HEK293T (cell line): ENCODE measurements at places on chromosomes 2 and 18.

- no peak for DNase-seq
Measured at GRCh38 chr2:43175020-43175441, 51.4 kb downstream of the ZFP36L2 start.

- DNase-seq: no peak
Measured at GRCh38 chr2:181563101-181563692, 93.7 kb downstream of the CERKL start.

- peak; percentile 80 for DNase-seq
Measured at GRCh38 chr2:17518212-17519154, at the start of gene RAD51AP2. Gene RAD51AP2, minus strand, starts transcription at chr2:17518440. Its CDS starts 25 bp downstream, at chr2:17518415.

DNA sequence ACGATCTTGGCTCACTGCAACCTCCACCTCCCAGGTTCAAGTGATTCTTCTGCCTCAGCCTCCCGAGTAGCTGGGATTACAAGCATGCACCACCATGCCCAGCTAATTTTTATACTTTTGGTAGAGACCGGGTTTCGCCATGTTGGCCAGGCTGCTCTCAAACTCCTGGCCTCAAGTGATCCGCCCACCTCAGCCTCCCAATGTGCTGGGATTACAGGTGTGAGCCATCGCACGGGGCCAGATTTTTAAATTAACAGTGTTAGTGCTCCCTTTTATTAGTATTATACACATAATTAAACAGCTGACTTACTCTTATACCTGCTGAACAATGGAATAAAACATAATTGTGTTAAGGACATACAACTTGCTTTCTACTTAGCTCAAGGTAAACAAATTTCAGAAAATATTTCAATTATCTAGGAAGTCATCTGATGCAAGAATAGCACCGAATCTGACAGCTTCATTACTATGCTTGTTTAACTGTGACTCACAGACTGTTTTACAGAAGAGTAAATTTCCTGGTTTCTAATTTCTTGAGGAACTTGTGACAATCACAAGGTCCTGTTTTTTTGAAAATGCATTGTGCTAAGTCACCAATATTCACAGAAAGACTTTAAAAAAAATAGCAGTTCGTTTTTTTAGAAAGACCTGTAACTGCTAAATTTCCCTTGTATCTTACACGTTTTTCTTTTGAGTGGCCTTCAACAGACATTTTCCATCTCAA is 51.2 kb downstream of the SPIRE1 start:
- no peak for DNase-seq

- DNase-seq: no peak
Measured at GRCh38 chr2:145119225-145119624, 599.3 kb upstream of the ZEB2 start.

- no peak for DNase-seq
Measured at GRCh38 chr2:236637686-236638569, 68.3 kb downstream of the ACKR3 start.
